Anterior cingulate cortex (tissue), 58 donors: ENCODE measurements at places on chromosomes 1 and 21.

- no peak for DNase-seq
Observed at GRCh38 chr1:87334351-87335174, 5.9 kb downstream of the LMO4 start.

DNA sequence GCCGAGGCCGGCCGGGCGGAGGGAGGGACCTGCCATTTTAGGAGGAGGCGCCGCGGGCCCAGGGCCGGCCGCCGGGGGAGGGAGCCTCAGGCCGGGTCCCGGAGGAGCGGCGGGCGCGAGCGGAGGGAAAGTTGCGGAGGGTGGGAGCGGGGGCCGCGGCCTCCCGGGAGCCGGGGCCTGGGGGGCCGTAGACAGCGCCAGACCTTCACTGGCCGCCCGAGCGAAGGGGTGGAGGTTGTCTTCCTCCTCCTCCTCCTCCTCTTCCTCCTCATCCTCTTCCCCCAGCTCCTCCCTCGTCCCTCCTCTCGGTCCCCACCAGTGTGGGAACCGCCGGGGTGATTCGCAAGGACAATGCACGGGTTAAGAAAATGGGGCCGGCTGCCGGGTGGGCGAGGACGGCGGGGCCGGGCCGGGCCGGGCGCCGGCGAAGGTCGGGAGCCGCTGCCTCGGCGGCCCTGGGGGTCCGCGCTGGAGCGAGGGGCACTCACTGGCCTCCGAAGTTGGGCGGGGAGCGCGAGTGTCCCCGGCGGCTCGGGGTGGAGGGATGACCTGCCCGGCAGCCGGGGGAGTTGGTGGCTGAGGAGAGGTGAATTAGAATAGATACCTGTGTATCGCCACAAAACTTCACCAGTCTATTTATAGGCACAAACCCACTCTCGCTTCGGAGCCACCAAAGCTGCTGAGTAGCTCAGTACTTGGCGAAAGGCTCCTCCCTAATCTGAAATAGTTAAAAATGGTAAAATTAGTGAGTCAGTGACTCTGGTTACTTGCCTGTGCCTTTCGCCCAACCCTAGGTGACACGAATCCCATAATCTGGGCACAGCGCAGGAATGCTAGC is 1.3 kb downstream of the DYRK1A start:
- DNase-seq = peak; percentile 4

DNA sequence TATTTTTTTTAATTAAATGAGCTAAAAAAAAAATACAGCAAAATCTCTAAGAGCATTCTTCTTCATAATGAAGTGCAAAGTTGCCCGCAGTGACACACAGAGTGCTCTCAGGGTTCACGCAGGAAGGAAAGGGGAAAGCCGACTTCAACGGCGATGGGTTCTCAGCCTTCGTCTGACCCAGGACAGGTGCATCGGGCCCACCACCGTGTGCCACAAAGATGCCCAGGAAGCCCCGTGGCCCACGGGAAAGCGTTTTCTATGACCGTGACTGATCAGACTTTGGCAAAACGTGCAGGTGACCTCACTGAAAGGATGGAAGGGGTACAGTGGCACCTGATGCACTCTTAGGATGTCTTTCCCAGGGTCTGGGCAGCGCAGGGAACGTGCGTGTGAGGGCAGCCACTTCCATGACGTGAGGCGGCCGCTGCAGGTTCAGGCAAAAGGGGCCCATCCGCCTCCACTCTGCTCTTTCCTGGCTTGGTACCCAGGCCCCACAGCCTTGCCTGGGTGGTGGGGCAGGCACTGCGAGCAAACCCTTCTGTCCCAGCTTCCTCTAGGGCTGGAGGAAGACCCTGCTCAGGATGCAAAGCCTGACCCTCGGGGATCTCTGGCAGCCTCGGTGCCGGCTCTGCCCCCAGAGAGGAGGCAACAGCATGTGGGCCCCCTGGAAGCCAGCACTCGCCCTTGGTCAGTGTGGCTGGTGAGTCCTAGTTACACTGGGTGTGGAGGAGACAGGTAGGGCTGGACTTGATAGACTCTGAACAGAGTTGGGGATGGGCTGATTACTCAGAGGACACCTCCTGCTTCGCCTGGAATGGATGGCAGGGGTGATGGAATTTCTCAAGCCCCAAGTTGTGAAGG is 8.3 kb downstream of the LRRC47 start:
- no peak for DNase-seq

DNA sequence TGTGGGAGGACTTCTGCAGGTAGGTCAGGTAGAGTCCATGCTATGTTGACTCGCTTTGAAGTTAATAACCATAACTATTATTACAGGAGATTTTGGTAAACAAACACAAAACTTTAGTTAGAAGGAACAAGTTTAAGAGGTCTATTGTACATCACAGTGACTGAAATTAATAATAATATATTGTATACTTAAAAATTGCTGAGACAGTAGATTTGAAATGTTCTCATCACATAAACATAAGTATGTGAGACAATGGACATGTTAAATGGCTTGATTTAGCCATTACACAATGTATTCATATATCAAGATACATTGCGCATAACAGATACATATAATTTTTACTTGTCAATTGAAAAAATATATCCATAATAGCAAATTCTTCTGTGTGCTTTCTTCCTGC is 91.4 kb upstream of the CD53 start:
- DNase-seq = no peak

DNA sequence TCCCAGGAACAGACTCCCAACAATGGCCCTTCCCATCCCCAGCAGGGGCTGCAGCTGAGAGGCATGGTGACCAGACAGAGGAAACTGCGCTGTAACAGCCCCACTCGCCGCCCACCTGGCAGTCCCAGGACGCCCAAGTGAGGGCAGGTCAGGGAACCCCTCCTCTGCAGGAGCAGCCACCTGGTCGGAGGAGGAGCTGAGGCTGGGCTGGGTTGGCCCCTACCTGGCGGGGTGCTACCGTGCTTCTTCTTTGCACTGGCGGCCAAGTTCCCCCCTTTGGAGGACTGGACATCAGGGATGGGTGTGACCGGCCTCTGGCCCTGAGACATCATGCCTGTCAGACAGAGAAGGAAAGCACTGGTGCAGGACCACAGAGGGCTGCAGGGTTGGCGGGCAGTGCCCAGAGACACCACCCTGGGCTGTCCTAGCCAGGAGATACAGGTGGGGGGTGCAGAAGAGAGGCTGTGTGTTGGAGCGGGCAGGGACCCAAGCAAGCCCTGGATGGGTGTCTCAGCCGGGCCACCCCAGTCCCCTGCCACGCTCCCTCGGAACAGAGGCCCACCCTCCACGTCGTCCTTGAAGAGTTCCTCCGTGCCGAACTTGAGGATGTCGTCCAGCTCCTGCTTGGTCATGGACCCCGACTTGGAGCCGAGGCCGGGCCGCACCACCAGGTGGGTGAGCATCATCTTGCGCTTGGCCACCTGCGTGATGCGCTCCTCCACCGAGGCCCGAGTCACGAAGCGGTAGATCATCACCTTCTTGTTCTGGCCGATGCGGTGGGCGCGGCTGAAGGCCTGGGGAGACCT is 51.6 kb downstream of the CHD5 start:
- no peak for DNase-seq

DNA sequence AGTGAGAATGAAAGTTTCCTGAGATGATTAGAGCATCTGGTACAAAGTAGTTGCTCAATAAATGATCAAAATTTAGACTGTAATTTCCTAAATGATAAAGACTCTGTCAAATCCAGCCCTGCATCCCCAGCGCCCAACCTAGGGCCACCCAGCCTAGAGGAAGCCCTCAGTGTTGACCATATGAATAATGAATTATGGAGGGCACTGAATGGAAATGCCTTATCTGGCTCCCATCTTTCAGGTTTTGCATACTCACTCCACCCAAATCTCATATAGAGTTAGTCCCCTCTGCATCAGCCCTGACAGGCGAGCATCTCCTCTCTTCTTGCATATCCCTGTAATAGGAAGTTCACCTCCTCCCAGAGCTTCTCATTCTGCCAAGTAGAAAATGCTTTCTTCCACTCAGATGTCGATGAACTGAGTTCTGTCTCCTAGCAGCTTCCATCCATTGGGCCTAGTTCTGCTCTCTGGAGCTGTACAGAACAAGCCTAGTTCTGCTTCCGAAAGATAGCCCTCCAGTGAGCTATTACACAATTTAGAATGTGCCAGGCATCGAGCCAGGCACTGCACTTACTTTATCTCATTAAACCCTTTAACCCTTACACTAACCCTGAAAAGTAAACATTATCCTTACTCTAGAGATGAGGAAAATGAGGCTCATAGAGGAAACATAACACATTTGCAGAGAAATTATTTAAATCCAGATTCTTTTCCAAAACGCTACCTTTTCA is 20.9 kb downstream of the COA7 start:
- DNase-seq = no peak

DNA sequence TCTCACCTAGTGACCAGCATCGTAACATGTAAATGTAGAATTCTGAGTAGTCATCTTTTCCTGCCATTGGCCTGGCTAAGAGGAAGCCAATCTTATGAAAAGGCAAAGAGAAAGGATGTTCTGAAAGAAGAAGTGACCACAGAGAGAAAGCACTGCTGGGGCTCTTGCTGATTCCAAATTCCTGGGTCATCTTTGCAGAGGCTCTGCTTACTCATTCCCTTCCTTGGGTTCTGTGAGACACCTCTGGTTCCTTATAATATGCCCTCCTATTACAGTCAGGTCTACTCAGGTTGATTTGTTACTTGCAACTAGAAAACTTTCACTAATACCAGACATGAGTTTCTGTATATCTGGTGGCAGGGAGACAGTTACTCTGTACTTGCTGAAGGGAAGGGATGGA is 198.8 kb upstream of the C8B start:
- DNase-seq = no peak

GRCh38 chr1:53308506-53308905 is 19.4 kb downstream of the LRP8 start:
- DNase-seq = no peak

GRCh38 chr1:90435351-90435750 is 281.8 kb downstream of the BARHL2 start:
- no peak for DNase-seq

DNA sequence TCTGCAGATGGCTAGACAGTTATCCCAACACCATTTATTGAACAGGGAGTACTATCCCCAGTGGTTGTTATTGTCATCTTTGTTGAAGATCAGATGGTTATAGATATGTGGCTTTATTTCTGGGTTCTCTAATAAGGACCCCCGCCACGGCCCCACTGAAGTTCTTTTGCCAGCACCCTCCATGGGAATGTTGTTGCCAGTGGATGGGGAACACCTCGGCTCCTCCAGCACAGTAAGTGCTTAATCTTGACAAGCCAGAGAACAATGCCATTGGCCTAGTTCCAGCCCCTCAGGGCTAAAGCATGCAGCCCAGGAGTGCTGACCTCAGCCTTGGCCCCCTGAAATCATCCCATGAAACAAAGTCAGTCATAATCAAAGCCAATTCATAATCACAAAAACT is 337.6 kb downstream of the AGBL4 start:
- DNase-seq = no peak
